ENCODE measurements at places on chromosomes 4 and X. TPM values are rescaled to one million over a fixed set of nuclear protein-coding genes. Genes with fewer than 3 reads are reported as not detected.
A peak's percentile ranks its signal among the peaks of the same experiment; 100 is the strongest.

- no peak for DNase-seq
Measured at GRCh38 chrX:115423086-115423485, 133.6 kb downstream of the LUZP4 start.

- no peak for DNase-seq
Measured at GRCh38 chr4:139167774-139168444, 9.1 kb downstream of the ELF2 start.

- DNase-seq: no peak
Measured at GRCh38 chr4:121736735-121737351, 28.1 kb downstream of the SMIM43 start.

GRCh38 chrX:136220951-136221350 is 30.2 kb downstream of the MAP7D3 start:
- no peak for DNase-seq

GRCh38 chr4:24472514-24473308 is 111.6 kb downstream of the DHX15 start:
- no peak for DNase-seq

DNA sequence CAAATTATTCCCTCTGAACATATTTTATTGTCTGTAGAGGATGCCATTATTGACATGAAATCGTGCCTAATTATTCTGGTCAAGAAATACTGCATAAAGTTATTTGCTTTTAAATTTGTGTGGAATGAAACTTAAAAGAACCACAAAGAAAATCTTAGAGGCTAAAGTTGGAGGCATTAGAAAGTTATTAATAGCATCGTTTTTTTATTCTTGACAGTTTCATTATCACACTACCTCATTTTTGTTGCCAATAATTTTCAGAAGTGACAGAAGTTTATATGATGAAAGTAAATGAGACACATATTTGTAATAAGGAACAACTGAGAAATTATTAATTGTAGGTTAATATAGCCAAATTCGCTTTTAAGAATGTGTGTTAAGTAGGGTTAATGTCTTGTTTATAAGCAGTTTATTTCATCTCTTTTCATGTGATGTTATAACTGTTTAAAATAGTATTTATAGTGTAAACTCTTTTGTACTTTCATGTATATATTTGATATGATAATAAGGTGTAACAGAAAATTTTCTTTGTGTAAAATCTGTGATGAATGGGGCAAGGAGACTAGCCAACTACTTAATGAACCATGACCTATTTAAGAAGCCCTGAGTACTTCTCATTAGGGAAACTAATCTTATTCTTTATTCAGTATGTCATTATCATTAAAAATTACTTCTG is 54.5 kb upstream of the GRIA2 start:
- DNase-seq: no peak

DNA sequence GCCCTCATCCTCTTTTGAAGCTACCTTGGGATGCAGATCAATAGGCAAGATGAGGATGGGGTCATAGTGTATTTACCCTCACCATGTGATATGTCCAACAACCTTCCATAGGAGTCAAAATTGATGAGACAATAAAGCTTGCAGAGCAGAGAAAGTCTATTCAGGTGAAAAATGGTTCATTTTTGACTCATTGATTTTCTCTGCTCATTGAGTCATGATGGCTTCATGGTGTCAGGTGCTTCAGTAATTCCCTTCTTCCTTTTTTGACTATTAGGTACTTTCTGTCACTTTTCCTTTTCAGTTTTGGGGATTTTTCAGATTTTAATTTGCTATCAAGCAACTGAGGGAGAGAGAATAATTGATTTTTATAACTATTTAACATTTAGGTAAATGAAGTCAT is 55.9 kb upstream of the IL2 start:
- DNase-seq: no peak

DNA sequence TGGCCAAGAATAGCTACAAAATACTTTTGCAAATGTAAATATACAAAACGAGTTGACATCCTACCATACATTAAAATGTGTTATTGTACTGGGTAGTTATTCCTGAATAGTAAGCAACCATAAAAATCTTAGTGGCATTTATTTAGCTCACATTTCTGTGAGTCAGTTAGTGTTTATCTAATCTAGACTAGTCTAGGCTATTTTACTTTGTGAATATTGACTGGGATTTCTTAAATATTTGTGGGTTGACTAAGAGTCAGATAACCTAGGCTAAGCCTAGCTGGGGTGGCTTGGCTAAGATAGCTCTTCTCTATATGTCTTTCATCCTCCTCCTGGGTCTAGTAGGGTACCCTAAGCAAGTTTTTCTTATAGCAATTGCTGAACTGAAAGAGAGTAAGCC is 543.8 kb upstream of the DIAPH2 start:
- DNase-seq: no peak

DNA sequence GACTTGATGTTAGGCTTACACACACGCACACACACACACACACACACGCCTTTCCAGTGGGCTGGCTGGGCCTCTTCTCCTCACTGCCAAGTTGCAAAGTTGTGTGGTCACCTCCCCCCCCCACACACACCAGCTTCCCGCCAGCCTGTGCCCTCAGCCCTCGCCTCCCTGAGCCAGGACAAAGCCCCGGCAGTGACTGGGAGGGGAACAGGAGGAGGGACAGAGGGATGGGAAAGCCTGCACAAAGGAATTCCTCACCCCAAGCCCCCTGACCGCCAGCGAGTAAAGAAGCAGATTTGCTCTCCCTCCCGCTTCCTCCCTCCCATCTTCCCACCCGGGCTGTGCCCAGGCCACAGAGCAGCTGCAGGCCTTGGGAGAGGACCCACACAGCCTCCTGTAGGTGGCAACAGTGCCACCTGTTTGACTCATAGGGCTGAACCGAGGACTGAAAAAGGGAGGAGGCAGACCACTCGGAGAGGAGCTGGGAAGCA is at the start of gene GDPD2:
Gene GDPD2 (plus strand): TSS at position 464 of the 491 bp plus-strand sequence. CDS start 1,671 bp downstream, outside the sequence.
- no peak for DNase-seq

DNA sequence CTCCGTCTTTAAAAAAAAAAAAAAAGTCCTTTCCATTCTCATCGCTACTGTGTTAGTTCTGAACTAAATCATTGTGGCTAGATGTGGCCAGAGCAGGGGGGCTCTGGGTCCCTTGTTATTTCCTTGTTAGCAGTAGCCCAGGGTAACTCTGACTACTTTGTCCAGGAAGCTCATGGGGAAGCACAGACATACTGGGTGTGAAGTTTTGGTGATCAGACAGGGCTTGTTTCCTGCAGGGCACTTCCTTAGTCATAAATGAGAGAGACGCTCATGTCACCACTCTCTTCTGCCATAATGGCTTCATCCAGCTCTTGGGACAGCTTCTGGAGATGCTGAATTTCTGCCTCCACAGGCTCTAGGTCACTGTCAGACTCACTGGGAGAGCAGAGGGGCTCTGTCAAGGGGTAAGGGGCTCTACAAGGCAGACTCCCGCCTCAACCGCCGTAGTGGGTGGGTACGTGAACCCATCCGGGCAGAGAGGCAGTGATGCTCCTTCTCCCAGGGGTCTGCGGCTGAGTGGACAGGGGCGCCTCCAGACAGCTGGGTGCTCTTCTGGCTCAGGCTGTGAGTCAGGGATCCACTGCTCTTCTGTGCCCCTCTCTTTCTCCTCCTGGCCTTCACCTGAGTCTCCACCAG is 12.9 kb downstream of the STIM2 start:
- no peak for DNase-seq

DNA sequence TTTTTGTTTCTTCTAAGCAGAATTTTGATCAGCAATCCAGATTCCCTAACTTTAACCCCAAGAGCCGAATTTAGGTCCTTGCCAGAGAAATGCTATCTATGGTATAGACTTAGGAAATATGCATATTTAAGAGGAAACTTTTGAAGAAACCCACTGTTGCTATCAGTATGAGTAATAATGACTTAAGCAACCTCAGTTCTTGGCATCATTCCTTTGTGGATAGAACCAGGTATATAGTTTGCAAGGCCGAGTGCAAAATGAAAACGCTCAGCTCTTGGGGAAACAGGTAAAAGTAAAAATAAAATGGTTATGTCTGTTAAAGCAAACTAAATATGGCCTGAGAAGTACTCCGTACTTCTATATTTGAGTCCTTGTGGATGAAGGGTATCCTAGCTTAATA is 78.1 kb downstream of the ARSF start:
- DNase-seq: no peak

GRCh38 chr4:17781300-17782287 is at the start of gene FAM184B:
TSS of gene FAM184B (minus strand) at chr4:17781621. CDS start at chr4:17781299, 322 bp downstream.
- DNase-seq: no peak

- no peak for DNase-seq
Measured at GRCh38 chr4:123674762-123675465, 278.3 kb downstream of the SPRY1 start.

- DNase-seq: no peak
Measured at GRCh38 chr4:151532001-151532708, 123.2 kb downstream of the FHIP1A start.

- DNase-seq: no peak
Measured at GRCh38 chrX:54386314-54386713, 28.5 kb upstream of the WNK3 start.

DNA sequence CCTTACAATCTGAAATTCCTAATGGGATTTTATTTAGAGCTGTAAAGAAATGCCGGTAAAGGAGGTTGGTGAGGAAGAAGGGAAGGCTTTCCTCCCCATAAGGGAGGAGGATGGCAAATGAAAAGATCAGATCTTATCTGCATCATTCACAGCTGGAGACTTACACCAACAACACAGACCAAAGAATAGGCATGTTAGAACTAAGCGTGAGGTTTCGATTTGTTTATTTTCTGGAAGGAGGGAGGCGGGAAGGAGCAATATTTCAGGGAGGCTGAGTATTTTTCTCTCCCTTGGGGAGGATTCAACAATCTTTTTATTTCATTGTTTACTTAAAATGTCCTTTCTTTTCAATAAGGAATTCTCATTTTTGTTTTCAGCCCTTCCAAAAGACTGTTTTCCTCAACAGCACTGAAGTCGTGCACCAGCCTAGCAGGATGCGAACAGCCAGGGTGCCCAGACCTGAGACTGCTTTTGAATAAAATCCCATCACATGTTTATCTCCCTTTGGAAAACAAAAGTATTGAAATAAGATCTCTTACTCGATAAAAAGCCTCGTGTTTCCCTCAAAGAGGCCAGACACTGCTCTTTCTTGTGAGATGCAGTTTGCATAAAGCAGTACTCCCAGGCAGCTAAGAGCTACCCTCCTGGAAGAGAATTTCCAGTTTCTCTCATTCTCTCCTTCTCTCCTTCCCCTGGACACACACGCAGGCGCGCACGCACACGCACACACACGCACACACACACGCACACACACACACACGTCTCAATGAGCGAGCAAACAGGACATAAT is 236.1 kb downstream of the MGST2 start:
- no peak for DNase-seq

DNA sequence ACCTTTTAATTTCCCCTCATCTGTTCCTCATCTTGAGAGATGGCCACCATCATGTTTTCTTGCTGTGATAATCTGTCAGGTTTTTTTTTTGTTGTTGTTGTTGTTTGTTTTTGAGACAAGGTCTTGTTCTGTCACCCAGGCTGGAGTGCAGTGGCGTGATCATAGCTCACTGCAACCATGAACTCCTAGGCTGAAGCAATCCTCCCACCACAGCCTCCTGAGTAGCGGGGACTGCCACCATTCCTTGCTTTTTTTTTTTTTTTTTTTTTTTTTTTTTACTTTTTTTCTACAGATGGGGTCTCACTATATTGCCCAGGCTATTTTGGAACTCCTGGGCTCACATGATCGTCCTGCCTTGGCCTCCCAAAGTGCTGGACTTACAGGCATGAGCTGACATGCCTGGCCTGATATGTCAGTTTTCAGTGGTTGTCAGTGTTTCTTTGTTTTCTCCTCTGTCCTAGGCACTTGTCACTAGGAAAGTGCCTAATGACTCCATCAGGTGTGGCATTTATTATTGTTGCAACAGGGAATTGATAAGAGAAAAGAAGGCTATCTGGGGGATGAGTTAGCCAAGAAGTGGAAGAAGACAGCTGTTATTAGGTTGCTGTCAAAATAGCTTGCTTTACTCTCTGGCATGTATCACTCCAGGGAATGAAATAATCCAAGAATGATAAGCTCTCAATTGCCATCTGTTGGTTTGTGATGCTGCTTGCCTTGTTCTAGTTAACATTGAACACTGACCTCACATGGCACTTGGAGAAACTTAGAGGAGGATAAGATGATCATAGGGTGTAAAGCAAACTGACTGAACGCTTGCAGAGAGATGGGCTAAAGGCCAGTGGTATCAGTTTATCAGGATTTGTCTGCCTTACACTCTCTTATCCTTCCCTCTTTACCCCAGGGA is 41.7 kb downstream of the TMEM164 start:
- DNase-seq: no peak

DNA sequence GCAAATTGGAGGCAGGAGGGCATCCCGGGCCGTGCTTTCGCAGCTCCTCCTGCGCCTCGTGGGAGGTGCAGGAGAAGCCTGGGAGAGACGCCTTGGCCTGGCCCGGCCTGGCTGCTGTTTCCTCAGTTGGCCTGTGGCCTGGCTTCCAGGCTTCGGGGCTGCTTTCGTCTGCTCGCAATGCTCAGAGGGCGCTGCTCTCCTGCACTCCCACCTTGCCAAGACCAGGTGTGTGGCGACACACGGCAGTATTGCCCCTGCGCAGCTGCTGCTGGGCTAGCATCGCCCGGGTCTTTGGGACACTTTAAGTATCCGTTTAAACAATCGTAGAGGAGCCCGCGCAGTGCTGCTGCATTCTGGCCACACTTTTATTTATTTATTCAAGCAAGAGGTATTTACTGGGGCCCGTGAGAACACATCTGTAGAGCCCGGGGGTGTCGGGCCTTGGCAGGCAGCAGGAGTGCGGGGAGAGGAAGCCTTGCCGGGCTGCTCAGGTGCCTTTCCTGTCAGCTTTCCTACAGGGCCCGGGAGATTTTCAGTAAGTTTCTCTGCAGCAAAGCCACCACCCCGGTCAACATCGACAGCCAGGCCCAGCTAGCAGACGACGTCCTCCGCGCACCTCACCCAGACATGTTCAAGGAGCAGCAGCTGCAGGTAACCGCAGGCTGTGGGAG is 26.2 kb upstream of the HGFAC start:
- no peak for DNase-seq

- DNase-seq: no peak
Measured at GRCh38 chr4:181701894-181702293, 541.3 kb upstream of the TENM3 start.

DNA sequence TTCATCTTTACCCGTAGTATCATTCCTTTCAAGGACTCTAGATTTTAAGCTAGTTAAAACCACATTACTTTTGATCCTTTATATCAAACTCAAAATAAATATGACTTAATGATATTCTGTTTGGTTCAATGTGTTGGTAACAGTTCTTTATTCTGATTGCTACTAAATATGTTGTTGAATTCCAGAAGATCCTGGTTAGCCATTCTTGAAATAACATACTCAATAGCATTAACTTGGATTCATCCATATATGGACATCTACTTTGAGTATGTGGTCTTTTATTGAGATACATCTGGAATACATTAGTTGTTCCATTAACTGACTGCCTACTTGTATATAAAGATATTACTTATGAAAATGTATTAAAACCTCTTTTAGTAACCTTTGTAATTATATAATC is 27.5 kb upstream of the PCDH18 start:
- DNase-seq: no peak

- peak; percentile 14 for DNase-seq
Measured at GRCh38 chrX:19017271-19017670, 33.4 kb upstream of the PHKA2 start.

Gene KLHL5
- 39.3 TPM for polyA plus RNA-seq

Gene KLF8
- 7.1 TPM for polyA plus RNA-seq

Gene TCEANC
- 6.0 TPM for polyA plus RNA-seq

Gene PPBP
- 15.6 TPM for polyA plus RNA-seq

Gene TRIM61
- 2.8 TPM for polyA plus RNA-seq

Gene PPP2R2C
- 0.17 TPM for polyA plus RNA-seq

Gene PROM1
- polyA plus RNA-seq: 37.7 TPM
